Activated T-helper 17 cell treated with anti-CD3 and anti-CD28 coated beads, Interleukin-2, amount 50 U/mL, for 72 hours (primary cell): ENCODE measurements at places on chromosomes 6 and 20. TPM values are rescaled to one million over a fixed set of nuclear protein-coding genes. Genes with fewer than 3 reads are reported as not detected.

DNA sequence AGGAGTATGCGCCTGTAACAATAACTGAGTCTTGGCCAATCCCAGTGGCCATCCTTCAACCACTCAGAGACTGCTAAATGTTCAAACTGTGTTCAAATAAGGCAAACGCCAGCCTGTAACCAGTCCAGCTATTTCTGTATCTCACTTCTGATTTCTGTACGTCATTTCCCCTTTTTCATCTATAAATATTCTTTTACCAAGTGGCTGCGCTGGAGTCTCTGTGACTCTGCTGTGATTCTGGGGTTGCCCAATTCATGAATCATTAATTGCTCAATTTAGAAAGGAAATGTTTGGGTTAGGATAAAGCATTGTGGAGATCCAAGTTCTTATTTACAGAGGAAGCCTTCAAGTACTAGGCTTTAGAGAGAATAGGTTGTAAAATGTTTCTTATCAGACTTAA lies 89.8 kb upstream of the UST start:
- ATAC-seq, result no peak

The RNGTT gene
- 20.9 TPM for total RNA-seq

- peak; percentile 58 for ATAC-seq
Observed at GRCh38 chr20:8722277-8722928, 346.5 kb upstream of the PLCB4 start.

The CRIP3 gene
- total RNA-seq, result 4.2 TPM
